ENCODE measurements at places on chromosomes 7 and 10.

DNA sequence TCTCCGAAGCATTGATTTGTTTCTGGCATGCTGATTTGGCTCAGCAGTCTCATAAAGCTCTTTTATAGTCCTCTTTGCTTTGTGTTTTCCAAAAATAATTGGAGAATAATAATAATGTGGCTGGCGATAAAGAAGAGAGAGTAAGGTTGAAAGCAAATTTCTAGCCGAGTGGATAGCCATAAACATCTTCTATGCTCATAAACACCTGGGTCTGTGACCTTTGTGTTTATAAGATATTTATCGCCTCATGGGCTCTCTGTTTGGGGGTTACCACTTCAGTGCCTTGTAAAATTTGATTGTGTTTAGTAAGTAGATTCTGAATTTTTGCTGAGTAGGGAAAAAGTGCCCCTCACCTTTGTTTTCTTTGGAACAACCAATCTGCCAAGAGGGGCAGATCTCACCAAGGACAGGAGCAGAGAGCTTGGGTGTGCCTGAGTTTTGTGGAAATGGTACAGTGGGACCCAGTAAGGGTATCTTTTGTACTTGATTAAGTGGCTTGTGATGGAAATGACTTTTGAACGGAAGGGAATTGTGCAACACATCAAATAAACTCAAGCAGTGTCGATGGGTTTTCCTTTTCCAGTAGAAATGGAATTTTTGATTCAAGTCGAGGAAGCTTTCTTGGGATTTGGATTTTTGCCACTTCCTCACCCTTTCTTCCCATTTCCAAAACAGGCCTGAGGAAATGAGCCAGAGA, 220.5 kb downstream of the AUTS2 start:
- no peak for DNase-seq

GRCh38 chr10:129849452-129849750, 114.7 kb downstream of the EBF3 start:
- no peak for DNase-seq

GRCh38 chr10:128540781-128541761, 414.8 kb upstream of the MKI67 start:
- DNase-seq = no peak

DNA sequence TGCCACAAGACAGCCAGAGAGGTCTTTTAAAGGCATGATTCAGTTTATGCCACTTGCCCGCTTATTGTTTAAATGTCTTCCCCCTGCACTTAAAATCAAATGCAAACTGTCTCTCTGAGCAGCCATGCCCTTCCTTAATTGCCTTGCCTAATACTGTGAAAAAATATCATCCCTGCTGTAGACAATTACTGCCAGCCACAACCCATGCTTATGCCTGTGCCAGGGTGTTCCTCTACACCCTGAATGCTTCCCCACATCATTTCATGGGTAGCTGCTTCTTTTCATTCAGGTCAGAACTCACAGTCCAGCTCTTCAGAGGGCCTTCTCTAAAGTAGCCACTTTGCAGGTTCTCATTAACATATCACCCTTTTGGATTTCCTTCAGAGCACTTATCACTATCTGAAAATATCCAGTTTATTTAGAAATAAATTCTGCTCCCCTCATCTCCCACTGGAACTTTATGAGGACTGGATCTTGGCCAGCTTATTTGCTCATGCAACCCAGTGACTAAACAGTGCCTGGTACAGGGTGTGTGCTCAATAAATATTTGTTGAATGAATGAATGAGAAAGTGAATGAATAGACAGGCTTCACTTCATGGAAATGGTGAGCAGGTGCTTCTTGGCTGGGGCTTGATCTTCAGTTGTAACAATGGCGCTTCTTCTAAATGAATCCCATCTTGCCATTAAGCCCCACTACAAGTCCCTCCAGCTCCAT, 162.4 kb upstream of the MDFIC start:
- no peak for DNase-seq

- DNase-seq = no peak
These were observed 83.5 kb downstream of the GNAT3 start for GRCh38 chr7:80428161-80429054.

All from stimulated activated CD4-positive, alpha-beta T cell treated with anti-CD3 and anti-CD28 coated beads, Interleukin-4, amount 100 ng/mL, for 48 hours (primary cell).